NAMALWA (cell line): ENCODE measurements at places on chromosomes 5 and 9.

DNA sequence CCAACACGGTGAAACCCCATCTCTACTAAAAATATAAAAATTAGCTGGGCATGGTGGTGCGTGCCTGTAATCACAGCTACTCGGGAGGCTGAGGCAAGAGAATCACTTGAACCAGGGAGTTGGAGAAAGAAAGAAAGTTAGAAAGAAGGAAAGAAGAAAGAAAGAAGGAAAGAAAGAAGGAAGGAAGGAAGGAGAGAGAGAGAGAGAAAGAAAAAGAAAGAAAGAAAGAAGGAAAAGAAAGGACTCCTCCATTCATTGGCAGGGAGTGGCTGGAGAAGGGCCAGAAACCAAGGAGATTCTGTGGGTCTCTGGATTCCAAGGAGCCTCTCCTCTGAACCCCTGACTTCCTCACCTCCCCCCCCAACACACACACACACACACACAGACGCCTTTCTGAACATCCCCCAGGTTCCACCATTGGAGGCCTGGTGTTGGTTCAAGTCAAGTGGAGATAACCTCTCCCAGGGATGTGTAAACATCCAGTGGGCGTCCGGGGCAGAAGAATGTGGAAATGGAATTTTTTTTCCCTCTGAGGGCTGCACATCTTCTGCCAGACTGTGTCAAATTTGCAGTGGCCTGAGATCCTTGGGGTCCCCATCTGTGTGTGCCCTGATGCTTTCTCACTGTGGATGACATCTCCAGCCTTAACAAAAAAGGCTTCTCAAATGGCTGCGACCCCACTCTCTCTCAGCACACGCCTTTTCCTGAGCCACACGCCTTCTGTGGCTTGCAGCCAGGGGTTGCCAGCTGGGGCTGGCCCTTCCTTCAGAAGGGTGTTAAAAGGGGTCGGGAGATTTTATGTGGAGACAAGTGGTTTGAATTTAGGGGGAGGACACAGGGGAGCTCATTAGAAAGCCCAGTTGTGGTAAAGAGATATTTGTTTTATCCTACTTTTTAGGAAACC, 109.3 kb upstream of the HAND1 start:
- DNase-seq = no peak

DNA sequence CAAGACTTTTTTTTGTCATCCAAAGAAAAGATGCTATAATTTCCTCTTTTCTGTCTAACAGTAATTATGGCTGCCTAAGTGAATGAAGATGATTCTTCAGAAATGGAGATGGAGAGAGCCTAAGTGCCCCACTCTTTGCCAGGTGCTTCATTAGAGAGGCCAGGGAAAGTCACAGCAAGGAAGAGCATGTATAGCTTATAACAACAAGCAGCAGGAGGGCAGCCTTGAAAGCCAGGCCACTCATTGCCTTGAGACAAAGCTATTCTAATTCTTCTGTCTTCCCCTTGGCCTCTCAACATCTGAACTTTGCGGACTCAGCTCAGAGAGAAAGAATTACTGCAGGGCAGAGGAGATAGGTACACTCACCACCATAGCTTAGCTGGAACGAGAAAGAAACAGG, 112.0 kb upstream of the ZNF366 start:
- DNase-seq = no peak

DNA sequence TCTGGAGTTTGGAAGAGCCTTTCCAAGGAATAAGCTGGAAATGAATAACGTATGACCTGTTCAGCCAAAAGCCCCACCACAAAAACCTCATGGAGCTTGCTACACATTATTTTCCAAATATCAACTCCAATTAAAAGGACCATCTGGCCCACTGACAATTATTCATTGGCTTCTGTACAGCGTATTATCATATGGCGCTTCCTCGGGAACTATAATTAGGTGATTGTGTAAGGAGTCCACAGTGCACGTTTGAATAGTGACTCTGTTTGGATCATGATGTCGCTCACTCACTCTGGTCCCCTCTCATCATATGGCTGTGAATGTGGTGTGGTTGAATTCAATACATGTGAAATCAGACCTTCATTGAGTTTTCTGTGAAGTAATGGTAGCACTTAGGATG, 52.1 kb downstream of the GDNF start:
- DNase-seq = no peak

GRCh38 chr5:67286006-67286405, 89.4 kb upstream of the CD180 start:
- DNase-seq = no peak

DNA sequence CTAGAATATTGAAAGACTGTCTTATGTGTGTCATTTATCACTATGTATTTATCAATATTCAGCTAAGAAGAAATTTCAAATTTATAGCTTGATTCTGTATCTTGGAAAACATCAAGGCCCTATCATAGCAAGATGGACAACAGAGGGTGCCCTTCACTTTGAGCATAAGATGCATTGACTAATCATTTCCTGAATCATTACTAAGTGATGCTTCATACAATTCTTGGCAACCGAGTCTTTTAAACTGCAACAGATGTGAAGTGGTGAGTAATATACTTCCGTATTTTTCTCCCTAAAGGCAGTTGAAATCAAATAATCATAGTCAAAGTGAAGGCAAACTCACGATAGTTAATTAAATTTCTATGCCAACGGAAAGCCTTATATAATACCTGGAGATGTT, 318.6 kb upstream of the RGMB start:
- DNase-seq = no peak

- DNase-seq = peak; percentile 57
Observed at GRCh38 chr5:73170522-73170921, 2.5 kb upstream of the TMEM174 start.

DNA sequence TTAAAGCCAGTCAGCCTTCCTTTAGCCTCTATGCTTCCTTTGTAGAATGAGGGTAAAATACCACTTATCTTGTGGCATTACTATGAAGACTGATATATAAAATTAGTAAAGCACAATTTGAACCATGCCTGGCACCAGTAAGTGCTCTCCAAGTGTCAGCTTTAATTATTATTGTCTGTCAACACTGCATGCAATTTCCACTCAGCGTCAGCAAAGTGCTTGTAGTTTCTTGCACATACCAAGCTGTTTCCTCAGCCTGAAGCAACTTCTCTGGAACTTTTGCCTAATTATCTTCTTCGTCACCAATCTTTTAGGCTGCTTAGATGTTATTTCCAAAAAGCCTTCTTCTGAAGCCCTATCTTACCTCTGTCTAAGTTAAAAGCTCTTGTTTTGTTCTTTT, 177.3 kb downstream of the CDC42SE2 start:
- DNase-seq = no peak

GRCh38 chr5:82466986-82467561, 188.9 kb upstream of the RPS23 start:
- no peak for DNase-seq

DNA sequence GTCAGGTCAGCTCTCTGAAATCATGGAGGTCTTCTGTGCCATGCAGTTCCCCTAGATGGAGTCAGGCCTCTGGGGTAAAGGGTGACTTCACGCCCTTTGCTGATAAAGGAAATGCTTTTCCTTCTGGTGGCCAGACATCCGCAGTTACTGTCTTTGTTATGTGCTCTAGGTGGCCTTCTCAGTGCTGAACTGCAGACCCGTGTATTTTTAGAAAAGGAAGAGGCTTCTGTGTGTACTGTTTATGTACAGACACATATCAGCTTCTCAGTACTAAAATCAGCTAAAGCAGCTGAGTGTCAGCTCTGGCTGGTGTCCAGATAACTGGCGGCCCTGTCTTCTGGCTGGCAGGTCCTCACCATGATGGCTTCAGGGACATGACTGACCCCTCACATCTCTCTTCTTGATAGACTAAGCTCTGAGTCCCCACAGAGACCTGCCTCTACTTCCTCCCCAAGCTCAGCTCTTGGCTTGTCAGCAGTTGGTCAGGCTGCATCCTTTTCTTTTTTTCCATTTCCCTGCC, 75.3 kb downstream of the ARHGAP26 start:
- DNase-seq = peak; percentile 21

DNA sequence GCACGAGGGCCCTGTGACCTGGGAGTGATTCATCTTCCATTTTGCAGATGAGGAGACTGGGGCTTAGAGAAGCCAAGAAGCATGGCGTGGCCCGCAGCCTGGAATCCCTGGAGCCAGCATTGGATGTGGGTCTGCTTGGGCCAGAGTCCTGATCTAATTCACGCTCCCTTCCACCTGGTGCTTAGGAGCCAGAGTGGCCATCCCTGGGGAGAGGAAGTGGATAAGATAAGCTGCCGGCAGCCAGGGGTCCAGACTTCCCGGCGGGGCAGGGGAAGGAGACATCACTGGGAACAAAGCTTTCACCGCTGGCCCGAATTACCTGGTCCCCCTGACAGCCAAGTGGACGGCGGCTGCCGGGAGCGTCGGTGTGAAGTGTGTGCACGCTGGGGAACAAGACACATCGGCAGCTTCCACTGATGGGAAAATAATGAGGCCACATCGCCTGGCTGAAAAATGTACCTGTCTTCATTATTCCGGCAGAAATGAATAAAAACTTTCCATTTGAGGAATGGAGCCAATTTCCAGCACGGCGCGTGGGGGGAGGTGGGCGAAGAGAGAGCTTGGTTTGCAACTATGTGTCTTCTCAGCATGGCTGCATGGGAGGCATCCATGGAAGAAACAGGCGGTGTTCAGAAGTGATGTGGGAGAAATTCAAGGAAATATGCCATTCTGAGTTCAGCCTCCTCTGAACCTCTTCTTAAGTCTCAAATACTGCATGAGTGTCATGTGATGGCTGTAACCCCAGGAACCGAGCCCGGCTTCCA, 78.5 kb downstream of the OLFM1 start:
- DNase-seq = no peak

- DNase-seq = peak; percentile 78
Observed at GRCh38 chr5:177500685-177501522, 3.5 kb upstream of the PDLIM7 start.

DNA sequence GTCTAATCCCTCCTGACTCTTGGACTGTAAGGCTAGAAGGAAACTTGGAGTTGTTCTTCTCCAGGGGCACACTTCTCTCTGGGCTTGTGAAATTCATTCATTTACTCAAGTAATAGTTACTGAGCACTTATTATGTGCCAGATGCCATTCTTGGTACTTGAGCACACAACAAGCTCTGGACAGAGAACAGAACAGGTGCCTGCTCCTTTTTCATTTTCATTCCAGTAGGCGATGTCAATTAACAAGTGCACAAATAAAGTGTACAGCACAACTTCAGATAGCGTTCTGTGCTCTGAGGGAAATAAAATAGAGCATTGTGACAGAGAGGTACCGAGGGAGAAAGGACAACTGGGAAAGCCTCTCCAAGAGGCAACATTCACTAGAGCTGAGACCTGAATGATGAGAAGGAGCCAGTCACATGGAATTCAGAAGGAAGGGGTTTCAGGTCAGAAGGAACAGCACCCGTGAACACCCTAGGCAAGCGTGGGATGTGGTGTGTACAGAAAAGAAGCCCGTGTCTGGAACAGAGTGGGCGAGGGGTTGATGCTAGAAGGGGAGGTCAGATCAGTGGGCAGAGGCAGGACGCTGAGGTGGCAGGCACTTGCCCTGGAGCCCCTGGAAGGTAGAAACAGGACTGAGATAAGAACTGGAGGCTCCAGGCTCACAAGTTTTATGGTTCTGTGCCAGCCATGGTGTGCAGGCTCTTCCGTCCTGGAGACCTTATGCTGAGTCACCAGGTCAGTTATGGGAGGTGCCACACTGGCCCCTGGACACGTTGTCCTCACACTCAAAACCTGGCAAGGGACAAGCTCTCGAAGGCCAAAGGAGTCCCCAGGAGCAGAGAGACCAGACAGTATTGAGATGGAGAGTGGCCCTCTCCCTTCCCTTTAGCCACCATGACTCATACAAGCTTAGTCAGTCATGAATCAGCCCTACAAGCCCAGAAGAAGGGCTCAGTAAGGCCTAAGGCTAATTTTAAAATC, 7.2 kb upstream of the ABLIM3 start:
- DNase-seq = no peak

GRCh38 chr9:8621416-8621815, 821.8 kb upstream of the DMAC1 start:
- DNase-seq = no peak

- no peak for DNase-seq
Observed at GRCh38 chr9:111898331-111899096, 1.9 kb downstream of the UGCG start.

- DNase-seq = no peak
Observed at GRCh38 chr5:131774652-131775367, 22.0 kb downstream of the FNIP1 start.

GRCh38 chr5:112687306-112687705, 50.4 kb upstream of the APC start:
- no peak for DNase-seq

- no peak for DNase-seq
Observed at GRCh38 chr5:34674187-34674586, 18.1 kb downstream of the RAI14 start.
